ENCODE measurements at places on chromosomes 3 and 15. TPM values are rescaled to one million over a fixed set of nuclear protein-coding genes. Genes with fewer than 3 reads are reported as not detected.

- DNase-seq: no peak
Measured at GRCh38 chr3:149080011-149080698, 6.2 kb downstream of the HLTF start.

DNA sequence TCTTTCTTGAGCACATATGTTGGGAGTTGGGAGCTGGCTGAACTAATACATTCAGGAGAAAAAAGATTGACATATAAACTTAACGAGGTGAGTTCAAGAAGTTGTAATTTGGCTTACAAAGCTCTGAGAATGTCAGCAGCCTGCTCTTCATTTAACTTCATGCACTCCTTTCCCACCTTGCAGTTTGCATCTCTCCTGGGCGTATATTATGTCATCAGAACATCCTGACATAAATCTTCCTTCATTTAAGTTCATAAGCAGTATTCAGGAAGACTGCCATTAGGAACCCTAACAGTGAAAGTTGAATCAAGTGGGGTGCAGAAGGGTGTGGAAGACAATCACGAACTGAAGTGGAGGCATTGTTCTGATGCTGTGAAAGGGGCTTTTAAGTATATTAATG, 288.1 kb downstream of the ARPP21 start:
- no peak for DNase-seq

GRCh38 chr15:97840501-97840900, 120.0 kb upstream of the ARRDC4 start:
- DNase-seq: no peak

The SI gene
- total RNA-seq: not detected

The OR5K2 gene
- not detected for total RNA-seq
